ENCODE measurements at places on chromosomes 13 and 19.

DNA sequence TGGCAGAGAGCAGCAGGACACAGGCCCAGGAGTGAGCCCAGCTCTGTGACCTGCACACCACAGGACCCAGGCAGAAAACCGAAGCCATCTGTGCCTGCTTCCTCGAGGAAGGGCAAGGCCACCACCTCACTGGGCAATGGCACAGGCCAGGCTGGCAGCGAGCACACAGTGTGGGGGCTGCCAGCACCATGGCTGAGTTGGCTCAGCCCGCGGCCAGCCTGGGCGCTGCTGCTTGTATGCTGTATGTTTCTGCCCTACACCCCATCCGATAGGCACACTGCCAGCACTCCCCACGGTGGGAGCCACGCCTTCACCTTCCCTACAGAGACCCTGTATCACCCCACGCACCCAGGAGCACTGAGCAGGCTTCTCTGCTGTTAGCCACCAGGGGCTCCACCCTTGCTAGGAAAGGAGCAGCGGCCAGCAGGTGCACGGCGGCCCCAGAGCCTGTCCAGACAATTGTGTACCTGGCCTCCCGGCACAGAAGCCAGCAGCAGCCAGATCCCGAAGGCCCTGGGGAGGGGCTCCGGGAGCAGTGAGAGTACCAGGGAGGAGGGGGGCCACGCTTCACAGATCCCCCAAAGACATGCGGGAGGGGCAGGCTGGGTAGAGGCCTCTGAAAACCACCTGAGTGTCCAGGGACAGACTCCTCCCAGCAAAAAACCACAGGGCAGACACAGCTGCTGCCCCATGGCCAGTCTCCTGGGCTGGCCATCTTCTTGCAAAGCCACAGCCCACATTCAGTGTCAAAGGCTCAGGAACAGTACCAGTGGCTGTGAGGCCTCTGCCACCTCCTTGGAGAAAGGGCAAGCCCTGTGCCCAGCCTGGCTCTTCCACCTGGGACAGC, 56.1 kb downstream of the MLLT1 start:
- DNase-seq, result no peak

DNA sequence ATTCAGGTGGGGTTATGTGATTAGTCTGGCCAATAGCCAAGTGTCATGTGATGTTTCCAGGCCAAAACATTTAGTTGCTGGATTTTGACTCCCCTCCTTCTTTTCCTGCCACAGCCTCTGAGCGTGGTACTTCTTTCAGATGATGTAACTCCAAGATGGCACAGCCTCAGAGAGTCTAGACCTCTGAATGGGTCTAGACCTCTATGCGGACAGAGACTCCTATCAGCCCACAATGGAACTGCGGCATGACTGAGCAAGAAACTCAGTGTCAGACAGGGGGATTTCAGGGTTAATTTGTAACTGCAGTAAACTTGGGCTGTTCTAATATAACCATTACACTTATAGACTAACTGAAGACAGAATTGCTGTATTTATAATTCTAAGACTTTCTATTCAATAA, 42.6 kb upstream of the ZDHHC20 start:
- peak; percentile 38 for DNase-seq

GRCh38 chr19:37961198-37961597, 54.2 kb downstream of the SIPA1L3 start:
- no peak for DNase-seq

DNA sequence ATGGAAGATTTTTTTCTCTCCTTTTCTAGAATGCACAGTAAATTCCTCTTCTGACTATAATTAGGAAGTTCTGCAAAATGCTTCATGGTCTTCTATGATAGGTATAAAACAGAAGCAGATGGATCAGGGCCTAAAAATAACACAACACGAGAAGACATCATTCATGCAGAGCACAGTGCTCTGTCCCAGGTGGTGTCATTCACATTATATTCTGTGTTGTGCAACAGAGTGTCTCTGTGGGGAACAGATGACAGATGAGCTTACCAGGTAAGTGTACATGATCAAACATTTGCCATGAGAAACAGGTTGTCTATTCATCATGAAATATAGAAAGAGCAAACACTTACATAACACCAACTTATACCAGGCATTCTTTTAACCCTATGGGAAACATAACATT, 288.3 kb downstream of the KCTD12 start:
- DNase-seq, result no peak

DNA sequence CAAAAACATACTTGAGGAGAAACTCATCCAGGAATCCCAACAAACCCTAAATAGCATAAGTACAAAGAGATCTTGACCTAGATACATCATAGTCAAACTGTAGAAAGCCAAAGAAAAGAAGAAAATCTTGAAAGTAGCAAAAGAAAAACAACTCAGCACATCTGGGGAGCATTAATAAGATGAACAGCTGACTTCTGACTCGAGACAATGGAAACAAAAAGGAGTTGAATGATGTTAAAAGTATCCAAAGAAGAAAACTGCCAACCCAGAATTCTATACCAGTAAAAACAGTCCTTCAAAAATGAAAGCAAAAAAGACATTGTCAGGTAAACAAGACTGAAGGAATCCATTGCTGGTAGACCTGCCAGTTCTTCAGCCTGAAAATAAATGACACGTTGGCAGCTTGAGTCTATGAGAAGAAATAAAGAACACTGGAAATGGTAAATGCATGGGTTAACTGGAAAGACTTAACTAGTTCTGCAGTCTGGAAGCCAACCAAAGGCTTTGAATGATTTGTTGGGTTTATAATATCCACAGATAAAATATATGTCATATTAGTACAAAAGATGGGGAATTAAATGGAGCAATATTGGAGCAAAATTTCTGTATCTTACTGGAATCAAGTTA, 46.8 kb downstream of the TSSK6 start:
- DNase-seq, result no peak

- DNase-seq, result no peak
These were observed 61.6 kb downstream of the CEBPG start for GRCh38 chr19:33434886-33435705.

DNA sequence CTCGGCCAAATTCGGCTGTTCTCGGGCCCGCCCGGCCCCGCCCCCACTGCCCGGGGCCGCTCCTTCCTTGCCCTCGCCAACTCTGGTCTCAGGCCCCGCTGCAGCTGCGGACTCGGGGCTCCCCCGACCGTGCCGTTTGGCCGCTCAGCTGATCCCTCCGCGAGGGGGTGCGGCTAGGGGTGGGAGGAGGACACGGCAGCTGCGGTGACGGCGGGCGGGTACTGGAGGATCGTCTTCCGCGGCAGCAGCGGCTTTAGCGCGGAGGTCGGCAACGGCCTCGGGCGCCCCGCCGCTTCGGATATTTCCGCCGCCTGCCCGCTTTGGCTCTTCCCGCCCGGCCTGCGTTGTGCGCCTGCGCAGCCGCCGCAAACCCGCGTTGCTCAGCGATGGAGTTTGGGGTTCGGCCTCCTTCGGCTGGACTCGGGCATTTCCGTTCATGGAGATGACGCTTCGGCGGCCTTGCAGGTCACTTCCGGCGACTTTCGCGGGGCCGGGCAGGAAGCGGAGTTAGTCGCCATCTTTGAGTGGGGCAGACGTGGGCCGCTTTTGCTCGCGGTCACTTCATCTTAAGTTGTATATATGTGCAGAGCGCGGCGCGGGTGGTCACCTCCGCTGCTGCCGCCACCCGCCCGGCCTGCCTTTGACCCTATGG, 338 bp upstream of the UBE2M start:
- DNase-seq, result peak; percentile 99

DNA sequence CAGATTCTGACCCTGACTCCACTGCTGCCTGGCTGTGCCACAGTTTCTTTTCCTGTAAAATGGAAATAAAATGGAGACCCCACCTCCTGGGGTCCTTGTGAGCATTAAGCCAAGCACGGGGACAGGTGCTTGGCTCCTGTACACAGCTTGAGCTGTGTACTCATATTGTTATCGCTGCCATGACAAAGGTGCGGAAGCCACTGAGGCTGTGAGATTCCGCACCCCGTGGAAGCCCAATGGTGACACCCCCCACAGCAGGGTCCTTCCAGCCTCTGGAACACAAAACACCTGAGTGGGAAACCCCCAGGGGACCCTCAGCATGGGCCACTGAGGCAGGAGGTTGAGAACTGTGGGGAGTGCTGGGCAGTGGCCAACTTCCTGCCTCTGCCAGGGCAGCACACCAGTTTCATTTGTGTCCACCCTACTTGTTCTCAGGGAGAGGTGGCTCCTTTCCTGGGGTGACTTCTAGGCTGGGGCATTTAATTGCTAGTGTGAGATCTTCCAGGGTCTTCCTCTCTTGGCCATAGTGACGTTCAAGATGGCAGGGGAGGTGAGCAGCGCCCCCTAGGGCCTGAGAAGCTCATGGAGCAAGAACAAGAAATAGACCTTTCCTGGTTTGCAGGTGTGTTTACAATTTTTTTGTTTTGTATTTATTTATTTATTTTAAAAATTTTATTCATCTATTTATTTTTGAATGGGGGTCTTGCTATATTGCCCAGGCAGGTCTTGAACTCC, 5.4 kb upstream of the JSRP1 start:
- DNase-seq, result no peak

GRCh38 chr13:102197193-102197592, 204.7 kb downstream of the FGF14 start:
- DNase-seq, result peak; percentile 45

- DNase-seq, result peak; percentile 59
These were observed 43.3 kb downstream of the FLT1 start for GRCh38 chr13:28451482-28452217.

DNA sequence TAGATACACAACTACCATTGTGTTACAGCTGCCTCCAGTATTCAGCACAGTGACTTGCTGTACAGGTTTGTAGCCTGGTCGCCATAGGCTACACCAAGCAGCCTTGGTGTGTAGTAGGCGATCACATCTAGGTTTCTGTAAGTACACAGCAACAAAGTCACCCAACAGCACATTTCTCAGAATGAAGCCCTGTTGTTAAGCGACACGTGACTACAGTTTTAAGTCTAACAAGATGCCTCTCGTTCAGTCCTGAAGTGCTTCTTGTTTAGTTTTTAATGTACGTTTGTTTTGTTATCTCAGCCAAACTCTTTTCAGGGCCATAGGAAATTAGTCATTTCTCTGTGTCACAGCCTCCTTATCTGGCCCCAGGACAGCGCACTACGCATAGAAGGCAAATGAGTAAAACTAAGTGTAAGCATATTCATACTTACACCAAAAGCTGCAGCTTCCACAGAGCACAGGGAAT, 50.0 kb upstream of the GPR183 start:
- DNase-seq, result no peak

GRCh38 chr13:72507416-72508199, 219.8 kb downstream of the MZT1 start:
- DNase-seq, result no peak

- no peak for DNase-seq
These were observed 31.0 kb upstream of the MIER2 start for GRCh38 chr19:375395-376110.

- DNase-seq, result no peak
These were observed 102.3 kb downstream of the STOML3 start for GRCh38 chr13:38888309-38888708.

DNA sequence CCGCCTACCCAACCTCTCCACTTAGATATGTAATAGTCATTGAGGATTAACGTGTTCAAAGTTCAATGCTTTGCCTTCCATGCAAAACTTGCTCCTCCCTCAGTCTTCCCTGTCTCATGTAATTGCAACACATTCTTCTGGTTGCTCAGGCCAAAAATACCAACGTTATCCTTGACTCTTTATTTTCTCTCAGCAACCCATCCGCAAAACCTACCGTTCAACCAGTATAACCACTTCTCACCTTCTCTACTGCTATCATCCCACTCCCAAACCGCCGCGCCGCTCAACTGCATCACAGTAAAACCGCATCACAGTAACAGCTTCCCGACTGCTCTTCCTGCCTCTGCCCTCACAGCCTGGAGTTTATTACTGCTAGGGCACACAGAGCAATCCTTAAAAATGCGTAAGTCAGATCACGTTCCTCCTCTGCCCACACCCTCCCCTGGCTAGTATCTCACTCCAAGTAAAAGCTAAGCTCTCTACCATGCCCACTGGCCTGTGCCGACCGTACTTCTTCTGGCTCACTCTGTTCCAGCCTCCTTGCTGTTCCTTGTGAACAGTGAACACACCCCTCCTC, 8.2 kb downstream of the MTIF3 start:
- no peak for DNase-seq

DNA sequence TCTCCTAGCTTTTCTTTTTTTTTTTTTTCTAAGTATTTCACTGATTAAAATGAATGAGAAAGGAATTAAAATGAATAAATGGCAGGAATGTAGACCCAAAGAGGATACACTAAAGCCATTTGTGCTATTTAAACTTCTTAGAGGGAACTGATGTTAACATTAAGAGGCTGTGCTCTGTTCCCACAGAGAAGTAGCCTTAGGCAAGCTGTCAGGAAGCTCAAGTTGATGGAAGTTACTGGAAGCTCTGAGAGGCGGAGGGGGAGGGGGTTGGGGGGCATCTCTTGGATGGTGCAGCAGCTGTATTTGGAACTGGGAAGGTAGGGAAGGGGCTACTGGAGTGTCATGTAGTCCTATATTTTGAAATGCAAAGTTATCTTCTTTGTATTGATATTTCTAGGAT, 168.2 kb downstream of the DNAJC15 start:
- no peak for DNase-seq

GRCh38 chr19:53246498-53246897, 8.2 kb downstream of the ZNF677 start:
- DNase-seq, result no peak

DNA sequence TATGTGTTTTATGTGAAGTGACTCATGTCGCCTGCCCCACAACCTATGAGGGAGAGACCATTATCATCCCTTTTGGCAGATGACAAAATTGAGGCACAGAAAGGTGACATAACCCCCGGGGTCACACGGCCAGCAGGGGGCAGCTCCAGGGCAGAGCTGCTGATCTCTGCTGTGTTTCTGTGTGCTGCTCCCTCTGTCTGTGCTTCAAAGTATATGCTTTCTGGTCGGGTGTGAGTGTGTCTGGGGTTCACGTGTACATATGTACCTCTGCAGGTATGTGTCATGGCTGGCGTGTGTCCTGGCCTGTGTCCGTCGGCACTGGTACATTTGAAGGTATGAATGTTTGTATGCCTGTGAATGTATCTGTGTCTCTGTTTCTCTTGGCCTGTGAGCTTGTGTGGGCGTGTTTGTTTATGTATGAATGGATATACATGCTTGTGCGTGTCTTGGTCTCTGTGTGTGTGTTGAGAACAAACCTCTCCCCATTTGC, 7.1 kb downstream of the LIPE start:
- DNase-seq, result peak; percentile 74

- DNase-seq, result peak; percentile 55
These were observed at the start of gene KEAP1 for GRCh38 chr19:10503002-10503789. TSS of gene KEAP1 (minus strand) at chr19:10503356. CDS start at chr19:10500033, 3,323 bp downstream.

DNA sequence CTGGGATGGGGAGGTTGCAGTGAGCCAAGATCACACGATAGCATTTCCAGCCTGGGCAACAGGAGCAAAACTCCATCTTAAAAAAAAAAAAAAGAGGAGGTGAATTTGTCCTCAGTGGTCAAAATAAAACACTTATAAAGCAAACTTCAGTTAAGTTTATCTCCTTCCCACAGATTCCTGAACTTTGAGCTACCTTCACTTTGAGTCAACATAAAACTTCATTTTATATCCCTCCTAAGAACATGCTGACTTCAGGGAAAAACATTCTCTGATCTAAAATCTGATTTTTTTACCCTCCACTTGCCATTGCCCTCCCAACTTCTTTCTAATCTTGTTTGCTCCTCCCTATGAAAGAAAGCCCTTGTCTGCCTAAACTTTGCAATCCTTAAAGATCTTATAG, 59.0 kb downstream of the ZNF429 start:
- DNase-seq, result no peak

GRCh38 chr19:46493236-46494145, 2.2 kb downstream of the PNMA8B start:
- DNase-seq, result peak; percentile 53

- peak; percentile 92 for DNase-seq
These were observed 13.6 kb downstream of the LTBP4 start for GRCh38 chr19:40614622-40615411.
